ENCODE measurements at places on chromosomes 1 and 21.

GRCh38 chr1:215002471-215002870 is 80.1 kb upstream of the KCNK2 start:
- DNase-seq = no peak

DNA sequence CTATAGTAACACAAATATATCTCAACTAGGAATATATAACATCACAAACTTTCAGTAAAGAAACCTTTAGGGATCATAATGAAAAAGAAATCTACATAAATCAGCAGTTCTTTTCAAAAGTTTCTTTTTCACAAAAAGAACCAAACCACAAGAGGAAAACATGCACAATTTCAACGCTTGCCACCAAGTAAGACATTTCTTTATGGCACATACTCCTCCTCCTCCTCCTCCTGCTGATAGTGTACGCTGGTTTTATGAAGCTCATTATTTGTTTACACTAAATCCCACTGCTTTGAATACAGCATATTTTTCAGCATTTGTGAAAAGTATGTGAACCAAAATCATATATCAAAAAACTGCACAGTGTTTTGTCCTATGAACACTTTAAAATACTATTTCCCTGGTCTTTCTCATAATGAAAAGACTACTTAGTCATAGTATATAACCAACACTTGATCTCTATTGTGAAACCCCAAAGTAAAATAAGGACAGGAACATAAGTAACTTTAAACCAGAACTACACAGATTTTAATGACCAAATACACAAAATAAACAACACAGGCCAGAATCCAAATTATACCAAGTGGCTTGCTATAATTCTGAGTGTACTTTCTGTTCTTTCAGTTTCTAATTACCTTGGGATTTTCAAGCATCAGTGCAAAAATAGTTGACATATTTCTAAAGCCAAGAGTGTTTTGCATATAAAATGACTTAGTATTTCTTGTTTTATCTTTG is 184.2 kb downstream of the EIF4G3 start:
- no peak for DNase-seq

DNA sequence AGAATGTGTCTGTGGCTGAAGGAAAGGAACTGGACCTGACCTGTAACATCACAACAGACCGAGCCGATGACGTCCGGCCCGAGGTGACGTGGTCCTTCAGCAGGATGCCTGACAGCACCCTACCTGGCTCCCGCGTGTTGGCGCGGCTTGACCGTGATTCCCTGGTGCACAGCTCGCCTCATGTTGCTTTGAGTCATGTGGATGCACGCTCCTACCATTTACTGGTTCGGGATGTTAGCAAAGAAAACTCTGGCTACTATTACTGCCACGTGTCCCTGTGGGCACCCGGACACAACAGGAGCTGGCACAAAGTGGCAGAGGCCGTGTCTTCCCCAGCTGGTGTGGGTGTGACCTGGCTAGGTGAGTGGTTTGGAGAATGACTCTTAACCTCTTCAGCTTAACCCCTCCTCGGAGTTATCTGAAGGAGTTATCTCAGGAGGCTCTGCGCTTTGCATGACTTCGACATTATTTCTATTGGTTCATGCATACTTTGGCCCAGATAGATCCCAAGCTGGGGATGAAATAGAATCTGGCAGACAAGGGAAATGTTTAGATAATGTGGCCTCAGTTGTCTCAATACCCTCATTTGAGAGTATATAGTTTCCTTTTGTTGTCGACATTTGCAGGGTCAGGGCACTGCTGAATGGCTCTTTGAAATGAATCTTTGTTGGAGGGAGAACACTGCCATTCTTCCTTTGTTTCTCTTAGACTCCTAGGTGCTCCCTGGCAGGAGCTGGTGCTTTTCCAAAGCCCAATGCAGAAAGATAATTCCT is 39.7 kb downstream of the PTGFRN start:
- no peak for DNase-seq

DNA sequence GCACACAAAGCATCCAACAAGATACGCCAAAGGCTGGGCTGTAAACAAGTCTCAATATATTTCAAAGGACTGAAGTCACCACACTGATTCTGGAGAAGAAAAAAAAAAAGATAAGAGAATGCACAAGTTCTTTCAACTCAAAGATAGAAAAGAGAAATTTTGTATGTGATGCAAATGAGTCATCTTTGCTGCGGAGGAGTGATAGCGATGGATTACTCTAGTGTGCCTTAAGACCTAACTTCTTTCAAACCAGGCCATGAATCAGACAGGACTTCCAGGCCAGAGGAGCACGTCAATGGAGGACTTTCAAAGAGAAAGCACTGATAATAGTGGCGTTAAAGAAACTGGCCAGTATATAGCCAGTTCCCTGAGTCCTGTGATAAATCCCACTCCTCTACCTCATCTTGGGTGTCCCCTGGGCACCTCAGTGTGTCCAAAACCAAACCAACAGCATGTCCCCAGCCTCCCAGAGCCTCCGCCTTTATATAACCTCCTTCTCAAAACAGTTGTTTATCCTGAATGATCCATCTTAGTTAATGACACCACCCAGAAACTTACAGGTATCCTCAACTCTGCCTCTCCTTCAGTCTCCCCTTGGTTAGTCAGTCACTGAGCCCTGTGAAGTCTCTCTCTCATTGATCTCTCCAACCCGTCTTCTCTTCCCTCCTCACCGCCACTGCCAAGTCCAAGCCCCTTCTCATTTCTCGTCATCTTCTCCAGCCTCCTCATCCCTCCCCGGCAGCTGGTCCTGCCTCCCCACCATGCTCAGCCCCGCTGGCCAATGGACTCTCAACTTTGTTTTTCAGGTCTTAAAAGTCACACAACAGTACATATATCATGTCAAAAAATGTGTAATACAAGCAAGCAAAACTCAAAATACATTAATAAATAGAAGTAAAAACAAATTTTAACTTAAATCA is 47.2 kb upstream of the IFFO2 start:
- DNase-seq = no peak

DNA sequence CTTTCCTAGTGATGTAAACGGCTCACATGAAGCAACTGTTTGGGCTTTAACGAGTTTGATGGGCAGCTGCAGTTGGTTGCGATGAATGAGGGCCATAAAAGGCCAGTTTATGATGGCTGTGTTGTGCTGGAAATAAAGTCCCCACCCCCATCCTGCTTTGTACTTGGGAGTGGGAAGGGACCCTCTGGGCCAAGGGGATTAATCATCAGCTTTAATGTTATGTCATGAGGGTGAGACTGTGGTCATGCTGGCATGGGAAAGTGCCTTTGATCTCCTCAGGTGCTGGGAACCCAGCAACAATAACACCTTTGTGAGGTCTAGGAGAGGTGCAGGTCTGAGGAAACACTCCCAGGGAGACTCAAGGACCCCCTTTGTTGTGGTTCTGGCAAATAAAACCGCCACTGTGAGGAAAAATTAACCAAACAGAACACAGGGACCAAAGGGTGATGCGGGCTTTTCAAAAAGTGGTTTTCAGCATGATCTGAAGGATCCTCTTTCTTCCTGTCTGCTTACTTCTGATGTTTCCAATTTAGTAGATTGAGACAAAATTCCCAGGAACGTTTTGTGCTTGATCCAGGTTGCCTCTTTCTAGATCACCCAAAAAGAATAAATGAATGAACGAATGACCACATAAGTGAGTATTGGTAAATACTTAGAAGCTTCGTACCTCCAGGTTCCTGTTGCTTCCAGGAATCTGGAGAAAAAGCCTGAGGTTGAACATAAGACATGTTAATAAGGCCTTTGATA is 257.8 kb upstream of the HOOK1 start:
- DNase-seq = no peak

GRCh38 chr1:178310685-178311105 is 186.1 kb downstream of the CLEC20A start:
- peak; percentile 69 for DNase-seq

DNA sequence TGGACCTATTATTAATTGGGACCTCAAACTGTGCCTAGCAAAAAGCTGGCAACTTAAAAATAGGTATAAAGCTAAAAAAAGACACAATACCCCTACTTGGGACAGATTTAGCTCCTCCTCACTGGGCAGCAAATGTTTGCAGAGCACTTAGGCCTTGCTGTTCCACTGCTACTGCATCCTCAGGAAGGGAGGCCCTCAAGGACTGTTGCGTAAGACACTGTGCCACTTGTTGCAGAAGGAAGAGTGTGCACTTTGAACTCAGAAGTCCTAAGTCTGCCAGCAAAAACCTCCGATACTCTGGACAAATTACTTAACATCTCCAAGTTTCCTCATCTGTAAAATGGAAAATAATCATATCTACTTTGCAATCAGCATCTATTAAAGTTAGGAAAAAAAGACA is 322.9 kb downstream of the BARHL2 start:
- DNase-seq = no peak

DNA sequence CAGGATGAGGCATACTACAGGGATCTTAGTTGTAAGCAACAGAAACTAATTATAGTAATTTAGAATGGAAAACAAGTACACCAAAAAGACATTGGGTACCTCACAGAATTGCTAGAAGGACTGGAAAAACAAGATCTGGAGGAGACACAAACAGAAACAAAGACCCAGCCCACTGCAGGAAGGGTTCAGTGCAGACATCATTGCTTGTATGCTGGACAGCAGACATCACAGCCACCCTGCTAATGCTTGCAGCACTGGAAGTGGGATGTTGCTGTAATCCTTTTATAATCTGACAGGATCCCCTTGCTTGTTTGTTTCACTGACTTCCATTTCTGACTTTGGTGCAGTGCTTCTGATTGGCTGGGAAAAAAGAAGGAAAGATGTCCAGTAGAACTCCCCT is 111.4 kb upstream of the ZNF678 start:
- no peak for DNase-seq

DNA sequence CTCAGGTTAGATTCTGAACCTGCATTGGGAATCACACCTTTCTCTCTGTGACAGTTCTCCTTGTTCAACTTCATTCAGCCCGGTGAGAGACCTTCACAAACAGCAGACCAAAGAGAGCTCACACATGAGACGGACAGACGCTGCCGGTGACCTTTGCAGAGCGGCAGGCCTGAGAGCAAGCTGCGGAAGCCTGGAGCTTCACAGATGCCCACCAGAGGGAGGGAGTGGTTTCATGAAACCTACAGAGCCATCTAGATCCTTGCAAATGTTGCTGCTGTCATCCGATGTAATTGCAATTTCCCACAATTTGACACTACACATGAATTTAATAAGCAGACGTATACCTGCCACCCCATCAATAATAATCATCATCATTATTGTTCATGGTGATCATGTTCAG is 39.4 kb downstream of the GRIK3 start:
- DNase-seq = no peak

- DNase-seq = no peak
Measured at GRCh38 chr1:179146476-179146875, 64.6 kb downstream of the TOR3A start.

GRCh38 chr1:92126088-92126487 is 45.9 kb downstream of the BTBD8 start:
- DNase-seq = no peak

GRCh38 chr1:3718764-3719163 is 33.5 kb upstream of the CCDC27 start:
- DNase-seq = no peak

- no peak for DNase-seq
Measured at GRCh38 chr21:18430341-18430740, 26.8 kb upstream of the TMPRSS15 start.

Measured in COR-L47 (cell line).